ENCODE measurements at places on chromosomes 1 and 21.

GRCh38 chr1:166685200-166685599, 154.1 kb upstream of the POGK start:
- DNase-seq = no peak

- no peak for DNase-seq
Measured at GRCh38 chr1:78606274-78606673, 14.0 kb upstream of the IFI44L start.

- DNase-seq = no peak
Measured at GRCh38 chr1:6930732-6931300, 145.6 kb downstream of the CAMTA1 start.

DNA sequence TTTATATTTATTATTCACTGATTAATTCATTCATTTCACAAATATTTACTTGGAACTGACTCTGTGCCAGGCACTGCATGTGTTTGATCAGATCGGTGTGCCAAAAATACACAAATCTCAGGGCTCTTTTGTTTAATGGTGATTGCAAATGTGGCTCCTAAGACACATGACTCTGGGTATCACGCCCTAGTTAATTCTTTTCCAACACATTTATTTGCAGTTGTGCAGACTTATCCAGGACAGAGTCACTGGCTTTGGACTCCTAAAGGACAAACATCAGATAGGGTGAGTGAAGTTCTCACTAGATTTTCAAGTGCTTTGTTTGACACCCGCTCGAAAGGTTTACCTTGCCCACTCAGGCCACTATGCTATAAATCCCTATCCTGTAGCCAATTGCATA, 335.5 kb downstream of the BARHL2 start:
- DNase-seq = no peak

- DNase-seq = no peak
Measured at GRCh38 chr1:94734963-94735901, 84.9 kb upstream of the SLC44A3 start.

- DNase-seq = no peak
Measured at GRCh38 chr1:32759997-32760623, 57.0 kb downstream of the YARS1 start.

DNA sequence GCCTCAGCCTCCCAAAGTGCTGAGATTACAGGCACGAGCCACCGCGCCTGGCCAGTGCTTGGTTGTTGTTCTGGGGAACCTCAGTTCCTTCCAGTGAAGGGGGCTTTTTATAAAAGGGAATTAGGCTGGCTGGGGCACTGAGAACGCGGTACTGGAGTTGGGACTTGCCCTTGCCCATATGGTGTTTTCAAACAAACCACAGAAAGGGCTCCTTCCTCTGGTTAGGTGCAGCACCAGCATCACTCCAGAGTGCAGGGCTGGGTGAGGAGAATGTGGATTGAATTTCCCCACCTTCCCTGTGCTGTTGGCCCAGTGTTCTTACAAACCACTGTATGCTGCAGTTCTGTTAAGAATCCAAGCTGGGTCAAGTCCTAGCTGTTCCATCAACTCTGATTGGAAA, 5.3 kb downstream of the MAN1C1 start:
- DNase-seq = no peak

DNA sequence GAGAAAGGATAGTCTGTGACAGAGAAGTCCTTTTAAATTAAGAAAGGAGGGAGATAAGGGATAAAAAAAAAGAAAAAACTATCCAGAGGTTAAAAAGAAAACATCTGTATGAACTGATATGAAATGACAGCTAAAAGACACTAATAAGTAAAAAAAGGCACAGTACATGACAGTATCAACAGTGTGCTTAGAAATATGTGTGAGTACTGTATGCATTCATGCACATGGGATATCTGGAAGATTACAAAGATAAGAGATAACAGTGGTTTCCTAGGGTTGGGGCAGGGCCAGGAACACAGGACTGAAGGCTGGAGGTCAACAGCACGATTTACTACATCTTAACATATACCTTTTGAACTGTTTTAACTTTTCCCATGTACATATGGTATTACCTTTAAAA, 13.3 kb downstream of the PTP4A2 start:
- DNase-seq = no peak

- no peak for DNase-seq
Measured at GRCh38 chr1:75615613-75616435, 4.9 kb upstream of the SLC44A5 start.

DNA sequence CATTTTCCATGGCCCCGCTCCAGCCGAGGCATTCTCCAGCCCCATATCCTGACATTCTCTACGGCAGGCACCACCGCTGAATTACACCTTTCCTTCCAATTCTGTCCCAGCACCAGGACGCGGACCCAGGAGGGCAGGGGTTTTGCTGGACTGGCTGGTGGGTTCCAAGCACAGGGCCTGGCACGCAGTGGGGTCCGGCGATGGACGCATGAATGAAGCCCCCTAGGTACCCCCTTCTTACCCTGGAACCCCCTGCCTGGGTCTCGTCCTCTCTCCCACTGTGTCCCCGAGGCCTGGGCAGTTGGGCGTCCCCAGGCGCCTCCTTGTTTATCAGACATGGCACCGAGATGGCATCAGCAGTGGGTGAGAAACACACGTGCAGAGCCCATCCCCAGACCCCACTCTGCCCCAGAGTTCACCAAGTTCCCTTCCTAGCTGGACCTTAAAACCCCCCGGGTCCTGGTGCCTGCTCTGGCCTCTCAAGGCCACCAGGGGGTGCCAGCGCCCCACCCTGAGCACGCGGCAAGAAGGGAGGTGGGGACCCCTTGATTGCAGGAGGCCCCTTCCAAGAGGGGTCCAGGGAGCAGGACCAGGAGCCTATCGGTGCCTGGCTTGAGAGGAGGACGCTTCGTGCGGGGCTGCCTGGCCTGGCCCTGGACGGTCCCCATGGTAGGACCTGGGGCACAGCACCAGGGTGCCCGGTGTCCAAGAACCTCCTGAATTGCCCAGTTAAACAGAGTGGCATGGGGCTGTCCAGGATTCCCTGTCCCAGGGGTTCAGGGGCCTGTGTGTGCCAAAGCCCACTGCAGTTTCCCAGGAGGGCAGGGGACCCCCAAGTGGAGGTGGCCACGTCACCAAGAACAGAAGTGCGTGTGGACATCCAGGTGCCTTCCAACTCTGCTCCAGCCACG, 46.1 kb downstream of the MEGF6 start:
- DNase-seq = peak; percentile 3

- no peak for DNase-seq
Measured at GRCh38 chr1:232267092-232267836, 362.7 kb downstream of the SIPA1L2 start.

- no peak for DNase-seq
Measured at GRCh38 chr1:195981448-195982139, 626.6 kb downstream of the KCNT2 start.

GRCh38 chr1:221718381-221719277, 23.3 kb downstream of the DUSP10 start:
- DNase-seq = no peak

DNA sequence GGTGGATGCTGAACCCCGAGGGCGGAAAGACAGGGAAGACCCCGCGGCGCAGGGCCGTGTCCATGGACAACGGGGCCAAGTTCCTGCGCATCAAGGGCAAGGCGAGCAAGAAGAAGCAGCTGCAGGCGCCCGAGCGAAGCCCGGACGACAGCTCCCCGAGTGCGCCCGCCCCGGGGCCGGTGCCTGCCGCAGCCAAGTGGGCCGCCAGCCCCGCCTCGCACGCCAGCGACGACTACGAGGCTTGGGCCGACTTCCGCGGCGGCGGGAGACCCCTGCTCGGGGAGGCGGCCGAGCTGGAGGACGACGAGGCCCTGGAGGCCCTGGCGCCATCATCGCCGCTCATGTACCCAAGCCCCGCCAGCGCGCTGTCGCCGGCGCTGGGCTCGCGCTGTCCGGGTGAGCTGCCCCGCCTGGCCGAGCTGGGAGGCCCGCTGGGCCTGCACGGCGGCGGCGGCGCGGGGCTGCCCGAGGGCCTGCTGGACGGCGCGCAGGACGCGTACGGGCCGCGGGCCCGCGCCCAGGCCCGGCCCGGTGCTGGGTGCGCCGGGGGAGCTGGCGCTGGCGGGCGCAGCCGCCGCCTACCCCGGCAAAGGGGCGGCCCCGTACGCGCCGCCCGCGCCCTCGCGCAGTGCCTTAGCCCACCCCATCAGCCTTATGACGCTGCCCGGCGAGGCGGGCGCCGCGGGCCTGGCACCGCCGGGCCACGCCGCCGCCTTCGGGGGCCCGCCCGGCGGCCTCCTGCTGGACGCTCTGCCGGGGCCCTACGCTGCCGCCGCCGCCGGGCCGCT, 20.7 kb downstream of the FOXO6 start:
- DNase-seq = no peak

- DNase-seq = no peak
Measured at GRCh38 chr1:246768403-246769020, 44.3 kb downstream of the SCCPDH start.

GRCh38 chr1:8155528-8156186, 129.5 kb upstream of the ERRFI1 start:
- no peak for DNase-seq

DNA sequence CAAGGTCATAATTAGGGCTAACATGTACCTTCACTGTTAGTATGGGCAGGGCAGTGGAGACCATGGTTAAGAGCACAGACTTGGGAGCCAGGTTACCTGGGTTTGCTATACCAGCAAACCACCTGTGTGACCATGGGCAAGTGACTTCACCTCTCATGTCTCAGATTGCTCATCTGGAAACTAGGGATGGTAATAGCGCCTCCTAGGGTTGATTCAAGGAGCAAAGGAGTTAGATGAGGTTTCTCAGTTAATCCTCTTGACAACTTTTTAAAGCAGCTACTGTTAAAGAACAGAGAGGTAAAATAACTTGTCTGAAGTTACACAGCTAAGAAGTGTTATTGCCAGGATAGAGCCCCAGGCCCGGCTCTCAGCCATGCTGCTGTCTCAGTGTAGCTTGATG, 790 bp upstream of the MATN1 start:
- no peak for DNase-seq

Measured in stimulated activated CD8-positive, alpha-beta memory T cell treated with anti-CD3 and anti-CD28 coated beads, Interleukin-7, amount 100 ng/mL, for 4 hours (primary cell).